ENCODE measurements at places on chromosomes 3 and 15. TPM values are rescaled to one million over a fixed set of nuclear protein-coding genes. Genes with fewer than 3 reads are reported as not detected.
A peak's percentile ranks its signal among the peaks of the same experiment; 100 is the strongest.

DNA sequence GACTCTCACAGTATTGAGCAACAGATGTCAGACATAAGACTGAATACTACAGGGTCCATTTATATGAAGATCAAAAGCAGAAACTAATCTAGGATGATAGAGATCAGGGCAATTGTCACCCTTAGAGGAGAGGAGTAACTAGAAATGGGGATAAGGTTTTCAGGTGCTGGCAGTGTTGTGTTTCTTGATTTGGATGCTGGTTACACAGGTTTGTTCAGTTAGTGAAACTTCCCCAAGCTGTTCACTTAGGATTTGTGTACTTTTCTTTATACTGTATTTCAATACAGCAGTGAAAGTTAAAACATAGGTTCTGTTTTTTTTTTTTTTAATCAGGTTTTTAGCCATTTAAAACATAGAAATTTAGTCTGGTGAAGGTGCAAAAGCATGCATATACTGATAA, 39.1 kb upstream of the CMTM7 start:
- no peaks in the 10 kb centered on the region for H3K4me1 ChIP-seq
- no peak overlapping the region for H3K27ac ChIP-seq
- no peaks in the 10 kb centered on the region for H3K36me3 ChIP-seq
- no peak overlapping the region for H3K4me3 ChIP-seq
- no peak for DNase-seq
- H3K27me3 ChIP-seq, result no peaks in the 10 kb centered on the region

- 0 out of 2 replicates have a peak, but pooled peaks cover 5% of the 10 kb centered on the region for H3K27me3 ChIP-seq
- no peak overlapping the region for H3K4me3 ChIP-seq
Observed at GRCh38 chr3:126245811-126246727, 65.7 kb upstream of the ALDH1L1 start.

DNA sequence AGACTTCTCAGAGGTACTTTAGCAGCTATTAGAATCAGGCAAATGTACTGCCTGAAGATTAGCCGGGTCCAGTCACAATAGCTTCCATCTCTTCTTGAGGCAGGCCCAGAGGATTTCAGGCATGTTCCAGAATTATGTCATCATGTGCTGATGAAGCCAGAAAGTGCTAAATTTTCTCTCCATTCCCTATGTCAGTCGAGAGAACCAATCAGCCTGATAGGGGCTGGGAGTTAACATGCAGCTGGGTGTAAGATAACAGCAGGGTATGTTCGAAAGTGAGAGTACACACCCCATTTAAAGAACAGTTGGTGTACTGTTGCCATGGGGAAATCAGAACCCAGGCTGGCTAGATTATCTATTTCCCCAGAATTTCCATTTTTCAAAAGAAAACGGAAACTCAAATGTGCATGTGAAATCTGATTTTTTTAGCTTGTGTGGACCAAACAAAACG, 48.7 kb downstream of the MYH15 start:
- peaks cover 22% of the 10 kb centered on the region for H3K4me1 ChIP-seq
- no peak overlapping the region for H3K27ac ChIP-seq
- H3K36me3 ChIP-seq, result no peaks in the 10 kb centered on the region
- H3K27me3 ChIP-seq, result no peaks in the 10 kb centered on the region
- H3K4me3 ChIP-seq, result no peak overlapping the region
- DNase-seq, result no peak

GRCh38 chr15:79034284-79034683, 56.3 kb downstream of the RASGRF1 start:
- DNase-seq, result no peak
- H3K4me3 ChIP-seq, result no peak overlapping the region
- H3K36me3 ChIP-seq, result no peaks in the 10 kb centered on the region
- H3K27ac ChIP-seq, result no peak overlapping the region

- peaks cover 29% of the 10 kb centered on the region for H3K4me1 ChIP-seq
- H3K27ac ChIP-seq, result no peak overlapping the region
Observed at GRCh38 chr3:36680952-36681351, 83.4 kb downstream of the DCLK3 start.

DNA sequence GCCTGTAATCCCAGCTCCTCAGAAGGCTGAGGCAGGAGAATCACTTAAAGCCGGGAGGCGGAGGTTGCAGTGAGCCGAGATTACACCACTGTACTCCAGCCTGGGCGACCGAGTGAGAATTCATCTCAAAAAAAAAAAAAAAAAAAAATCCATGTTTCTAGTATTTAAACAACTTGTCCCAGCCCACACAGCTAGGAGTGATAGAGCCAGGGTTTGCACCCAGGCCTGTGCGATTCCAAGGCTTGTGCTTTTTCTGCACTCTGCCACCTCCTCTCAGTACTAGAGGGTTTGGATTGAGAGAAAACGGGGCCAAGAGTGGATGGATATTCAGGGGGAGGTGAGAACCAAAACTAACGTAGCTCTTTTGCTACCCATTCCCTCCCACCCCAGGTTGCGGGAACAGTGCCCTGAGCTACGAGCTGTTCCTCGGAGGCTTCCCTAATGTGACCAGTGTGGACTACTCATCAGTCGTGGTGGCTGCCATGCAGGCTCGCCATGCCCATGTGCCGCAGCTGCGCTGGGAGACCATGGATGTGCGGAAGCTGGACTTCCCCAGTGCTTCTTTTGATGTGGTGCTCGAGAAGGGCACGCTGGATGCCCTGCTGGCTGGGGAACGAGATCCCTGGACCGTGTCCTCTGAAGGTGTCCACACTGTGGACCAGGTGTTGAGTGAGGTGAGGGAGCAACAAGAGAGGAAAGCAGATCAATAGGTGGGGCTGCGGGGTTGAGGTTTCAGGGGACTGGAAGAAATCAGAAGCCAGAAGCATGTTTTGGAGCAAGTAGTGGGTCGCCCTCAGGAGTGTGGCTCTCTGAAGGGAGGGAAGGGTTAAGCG, 4.1 kb downstream of the CAMK2N2 start:
- H3K36me3 ChIP-seq, result no peaks in the 10 kb centered on the region
- peaks cover 18% of the 10 kb centered on the region for H3K4me1 ChIP-seq
- H3K27ac ChIP-seq, result no peak overlapping the region
- no peaks in the 10 kb centered on the region for H3K27me3 ChIP-seq
- DNase-seq, result no peak
- H3K4me3 ChIP-seq, result no peak overlapping the region

GRCh38 chr3:86029590-86029989, 961.4 kb downstream of the VGLL3 start:
- H3K36me3 ChIP-seq, result no peaks in the 10 kb centered on the region
- H3K27me3 ChIP-seq, result no peaks in the 10 kb centered on the region
- H3K27ac ChIP-seq, result no peak overlapping the region
- H3K4me3 ChIP-seq, result no peak overlapping the region
- peak; percentile 89 for DNase-seq
- H3K4me1 ChIP-seq, result peaks cover 14% of the 10 kb centered on the region

DNA sequence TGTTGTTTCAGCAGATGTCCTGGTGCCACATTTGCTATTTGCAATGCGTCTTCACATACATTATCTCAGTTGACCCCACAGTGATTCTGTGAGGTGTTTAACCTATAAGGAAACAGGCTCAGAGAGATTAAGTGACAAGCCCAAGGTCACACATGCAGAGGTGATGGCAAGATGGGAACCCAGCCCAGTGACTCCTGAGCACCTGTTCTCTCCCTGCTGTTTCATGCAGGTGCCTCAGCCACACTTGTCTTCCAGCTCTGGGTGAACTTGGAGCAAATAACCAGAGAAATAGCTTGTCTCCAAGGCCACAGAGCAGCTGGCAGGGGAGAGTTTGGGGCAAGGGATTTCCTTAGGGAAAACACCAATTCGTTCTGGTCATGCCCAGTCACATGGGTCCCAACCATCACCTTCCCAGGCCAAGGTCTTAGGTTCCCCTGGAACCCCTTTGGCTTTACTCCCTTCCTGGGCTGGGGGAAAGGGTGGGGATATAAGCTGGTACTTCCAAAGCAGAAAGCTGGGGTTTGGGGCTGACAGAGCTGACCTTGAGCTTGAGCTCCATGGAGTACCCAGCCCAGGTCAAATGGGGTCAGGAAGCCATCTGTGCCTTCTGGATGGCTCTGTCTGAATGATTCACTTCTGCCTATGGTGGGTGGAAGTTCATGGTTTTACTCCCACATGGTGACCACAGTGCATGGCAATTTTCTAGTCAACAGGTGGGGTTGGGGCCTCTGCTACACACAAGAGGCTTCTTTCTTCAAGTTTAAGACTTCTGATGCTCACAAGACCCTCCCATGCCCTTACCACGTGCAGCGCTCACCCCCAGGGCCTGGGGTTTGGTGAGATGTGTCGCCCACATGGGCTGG, 22.4 kb downstream of the LIPC start:
- no peaks in the 10 kb centered on the region for H3K36me3 ChIP-seq
- H3K4me1 ChIP-seq, result peaks cover 36% of the 10 kb centered on the region
- H3K27ac ChIP-seq, result no peak overlapping the region
- no peak for DNase-seq

DNA sequence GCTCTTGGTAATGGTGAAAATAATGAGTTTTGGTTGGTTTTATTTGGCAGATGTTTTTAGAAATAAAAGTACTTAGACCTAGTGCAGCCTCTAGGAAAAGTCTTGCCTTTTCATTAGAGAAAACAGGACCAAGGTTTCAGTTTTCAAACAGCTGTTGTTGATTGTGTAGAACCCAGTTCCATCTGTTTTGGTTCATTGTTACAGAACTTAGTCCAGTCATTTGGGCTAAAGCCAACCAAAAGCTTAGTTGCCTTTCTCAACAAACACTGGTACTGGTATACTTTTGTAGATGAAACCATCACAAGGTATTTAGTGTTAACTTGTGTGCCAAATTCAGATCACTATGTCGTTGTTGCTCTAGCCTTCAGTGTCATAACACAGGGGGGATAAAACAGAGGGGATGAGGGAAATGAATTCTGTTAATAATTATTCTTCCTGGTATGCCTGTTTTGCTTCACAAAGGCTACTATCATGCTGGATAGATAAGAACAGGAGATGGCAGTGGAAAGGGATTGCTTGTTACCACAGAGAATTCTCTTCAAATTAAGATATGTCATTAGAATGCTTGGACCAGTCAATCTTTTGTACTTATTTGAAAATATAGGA, 12.6 kb upstream of the APH1B start:
- DNase-seq, result no peak
- no peaks in the 10 kb centered on the region for H3K36me3 ChIP-seq
- no peak overlapping the region for H3K27ac ChIP-seq
- H3K4me3 ChIP-seq, result no peak overlapping the region
- H3K4me1 ChIP-seq, result no peaks in the 10 kb centered on the region

GRCh38 chr3:1529676-1530075, 436.9 kb downstream of the CNTN6 start:
- H3K4me3 ChIP-seq, result no peak overlapping the region
- no peak overlapping the region for H3K27ac ChIP-seq
- H3K4me1 ChIP-seq, result no peaks in the 10 kb centered on the region
- no peak for DNase-seq

DNA sequence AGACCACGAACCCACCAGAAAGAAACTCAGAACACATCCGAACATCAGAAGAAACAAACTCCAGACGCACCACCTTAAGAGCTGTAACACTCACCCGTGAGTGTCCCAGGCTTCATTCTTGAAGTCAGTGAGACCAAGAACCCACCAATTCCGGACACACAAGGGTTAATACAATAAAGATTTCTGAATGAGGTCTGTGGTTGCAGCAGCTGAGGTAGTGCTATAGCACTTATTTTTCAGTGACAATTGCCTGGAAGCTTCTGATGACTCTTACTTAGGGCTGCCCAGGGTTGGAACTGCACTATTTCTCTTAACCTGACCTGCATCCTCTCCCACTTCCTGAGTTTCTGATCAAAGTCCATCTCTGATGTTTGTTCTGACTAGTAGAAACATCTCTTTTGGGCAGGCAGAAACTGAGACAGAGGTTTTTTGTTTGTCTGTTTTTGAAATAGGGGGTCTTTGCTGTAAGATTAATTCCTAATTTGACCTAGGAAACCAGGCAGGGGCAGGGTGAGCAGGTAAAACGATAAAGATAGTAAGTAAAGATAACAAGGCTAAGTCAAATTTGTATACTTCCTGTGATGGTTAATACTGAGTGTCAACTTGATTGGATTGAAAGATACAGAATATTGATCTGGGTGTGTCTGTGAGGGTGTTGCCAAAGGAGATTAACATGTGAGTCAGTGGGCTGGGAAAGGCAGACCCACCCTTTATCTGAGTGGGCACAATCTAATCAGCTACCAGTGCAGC, 169.1 kb downstream of the GAP43 start:
- peak overlapping the region; percentile 10 for H3K4me3 ChIP-seq
- peak; percentile 86 for DNase-seq
- H3K36me3 ChIP-seq, result no peaks in the 10 kb centered on the region

- DNase-seq, result no peak
- H3K4me1 ChIP-seq, result no peaks in the 10 kb centered on the region
- H3K36me3 ChIP-seq, result no peaks in the 10 kb centered on the region
- H3K27me3 ChIP-seq, result peaks cover 65% of the 10 kb centered on the region
- no peak overlapping the region for H3K27ac ChIP-seq
Observed at GRCh38 chr3:71806736-71807135, 21.8 kb upstream of the PROK2 start.

DNA sequence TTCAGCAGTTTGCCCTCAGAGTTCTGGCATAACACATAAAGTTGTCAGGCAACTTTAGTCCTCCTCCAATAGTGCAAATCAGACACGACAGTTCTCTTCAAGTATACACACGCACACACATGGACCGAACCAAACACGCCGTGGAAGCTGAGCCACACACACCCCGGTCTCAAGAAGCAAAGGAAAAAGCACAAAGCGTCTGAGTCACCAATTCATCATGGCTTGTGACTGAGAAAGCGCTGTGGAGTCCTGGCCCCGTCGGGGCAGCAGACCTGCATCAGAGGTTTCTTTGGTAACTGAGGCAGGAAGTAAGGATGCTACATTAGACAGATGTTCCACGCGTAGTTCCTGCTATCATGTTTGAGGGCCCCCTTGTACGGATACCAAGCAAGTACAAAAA, 85.7 kb downstream of the VGLL4 start:
- no peaks in the 10 kb centered on the region for H3K27me3 ChIP-seq
- H3K27ac ChIP-seq, result no peak overlapping the region
- H3K4me3 ChIP-seq, result no peak overlapping the region
- DNase-seq, result peak; percentile 30

DNA sequence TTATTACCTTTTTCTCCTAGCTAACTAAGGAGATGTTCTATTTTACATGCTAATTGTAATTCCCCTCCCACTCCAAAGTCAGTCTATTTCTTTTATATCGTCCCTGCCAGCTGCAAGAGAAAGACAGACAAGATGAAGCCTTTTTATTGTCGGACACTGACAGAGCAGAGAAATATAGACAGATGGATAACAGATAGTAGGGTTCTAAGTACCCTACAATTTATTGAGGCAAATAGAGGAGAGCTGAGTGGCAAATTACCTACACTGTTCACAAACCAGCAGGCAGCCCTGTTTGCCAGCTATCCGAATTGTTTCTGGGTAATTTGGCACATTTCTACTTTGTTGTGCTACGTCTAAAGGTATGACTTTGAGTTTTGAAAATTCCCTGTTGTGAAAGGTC, 392.3 kb upstream of the ZNF717 start:
- H3K4me3 ChIP-seq, result no peak overlapping the region
- H3K27ac ChIP-seq, result no peak overlapping the region
- no peaks in the 10 kb centered on the region for H3K36me3 ChIP-seq
- no peaks in the 10 kb centered on the region for H3K4me1 ChIP-seq

ATXN7 gene
- 3.6 TPM for total RNA-seq

LCTL gene
- total RNA-seq, result not detected

MUC20 gene
- total RNA-seq, result 0.69 TPM

CYP19A1 gene
- not detected for total RNA-seq

LSAMP gene
- not detected for total RNA-seq

LINGO1 gene
- not detected for total RNA-seq

Data from PC-3 (cell line).